ENCODE measurements at places on chromosomes 7 and 10. TPM values are rescaled to one million over a fixed set of nuclear protein-coding genes. Genes with fewer than 3 reads are reported as not detected.

MACROH2A2 gene
- 7.1 TPM for total RNA-seq

LIPF gene
- not detected for total RNA-seq

VWA2 gene
- total RNA-seq, result not detected

- DNase-seq, result no peak
Observed at GRCh38 chr10:29585488-29585976, 49.2 kb downstream of the SVIL start.

GRCh38 chr10:8321990-8322389 lies 267.5 kb downstream of the GATA3 start:
- no peak for DNase-seq

DNA sequence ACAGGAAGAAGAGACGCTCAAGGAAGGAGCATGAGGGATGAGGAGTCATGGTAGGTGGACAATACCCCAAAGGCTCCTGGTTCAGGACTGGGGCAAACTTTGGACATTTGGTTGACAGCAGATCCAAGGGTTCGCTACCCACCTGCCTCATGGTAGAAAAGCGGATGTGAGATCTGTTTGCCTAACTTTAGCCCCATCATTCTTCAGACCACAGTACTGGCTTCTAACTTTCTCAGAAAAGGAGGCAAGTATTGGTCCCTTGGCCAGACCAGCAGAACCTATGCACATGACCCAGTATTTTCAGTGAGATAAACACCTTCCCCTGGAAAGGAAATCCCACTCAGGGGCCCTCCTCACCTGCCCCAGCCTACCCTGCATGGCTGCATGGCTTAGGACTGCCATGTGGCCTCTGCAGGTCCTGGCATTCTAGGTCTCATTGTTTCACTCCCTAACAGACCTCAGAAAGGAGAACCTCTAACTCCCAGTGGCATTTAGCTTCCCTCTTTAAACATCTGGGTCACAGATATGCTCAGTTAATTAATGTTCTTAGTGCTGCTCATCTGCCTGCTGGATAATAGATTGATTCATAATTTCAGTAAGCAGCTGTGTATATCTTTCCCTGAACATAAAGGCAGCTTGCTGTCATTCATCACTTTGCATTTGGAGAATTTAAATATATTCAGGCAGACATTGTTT lies 574.1 kb downstream of the GALNT17 start:
- DNase-seq, result no peak

DNA sequence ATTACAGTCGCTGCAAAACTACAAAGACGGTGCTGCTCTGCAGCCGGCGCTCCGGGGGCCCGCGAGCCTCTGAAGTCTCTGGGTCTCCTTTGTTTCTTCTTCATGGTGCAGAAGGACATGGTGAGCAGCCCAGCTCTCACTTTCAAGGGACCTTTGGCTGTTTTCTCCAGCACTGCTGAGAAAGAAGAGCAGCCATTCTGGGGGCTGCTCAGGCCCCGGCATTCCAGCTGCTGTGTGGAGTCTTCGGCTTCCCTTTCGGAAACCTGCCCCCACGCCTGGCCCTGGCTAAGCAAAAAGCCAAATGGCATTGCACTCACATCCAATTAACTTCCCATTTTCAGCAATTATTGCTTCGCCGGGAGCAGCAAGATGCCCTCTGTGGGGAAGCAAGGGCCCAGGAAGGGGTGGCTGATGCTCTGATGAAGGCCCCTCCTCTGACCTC lies 555.7 kb downstream of the PTPRN2 start:
- no peak for DNase-seq

All from activated T-helper 2 cell treated with anti-CD3 and anti-CD28 coated beads, Interferon-gamma antibody, Interleukin-2, Interleukin-4, amounts not matched to agents 10 μg/mL and 5 μg/mL and 100 μg/mL, durations not matched to agents 14 hours and 24 hours and 36 hours (primary cell).